T-helper 17 cell (primary cell): ENCODE measurements at places on chromosomes 16 and 17. TPM values are rescaled to one million over a fixed set of nuclear protein-coding genes. Genes with fewer than 3 reads are reported as not detected.

DNA sequence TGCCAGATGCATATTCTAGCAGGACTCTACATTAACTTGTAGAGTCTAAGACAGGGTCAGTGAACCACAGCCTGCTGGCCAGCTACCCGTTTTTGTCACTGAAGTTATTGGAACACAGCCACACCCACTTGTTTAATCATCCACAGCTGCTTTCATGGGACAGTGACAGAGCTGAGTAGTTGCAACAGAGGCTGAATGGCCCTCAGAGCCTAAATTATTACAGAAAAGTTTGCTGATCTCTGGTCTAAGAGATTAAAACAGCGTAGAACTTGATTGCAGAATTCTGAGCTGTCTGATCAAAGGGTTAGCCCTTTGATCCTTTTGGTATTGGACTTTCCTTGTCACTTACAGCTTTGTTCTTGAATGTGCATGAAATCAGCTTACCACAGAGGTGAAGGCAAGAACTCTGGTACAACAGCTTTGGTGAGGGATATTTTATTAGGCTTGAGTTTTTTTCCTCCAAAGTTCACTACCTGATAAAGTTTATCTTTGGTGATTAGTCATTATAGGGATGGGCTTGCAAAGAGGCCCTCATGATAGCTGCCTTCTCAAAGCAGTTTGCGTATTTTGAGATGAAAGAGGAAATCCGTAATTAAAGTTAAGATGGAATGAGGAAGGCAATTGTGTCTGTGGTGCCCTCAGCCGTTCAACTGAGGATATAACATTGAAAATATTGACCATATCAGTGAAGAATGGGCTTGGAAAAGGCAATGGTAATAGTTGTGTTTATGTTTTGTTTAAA, 23.6 kb downstream of the ALDH3A2 start:
- DNase-seq: no peak

DNA sequence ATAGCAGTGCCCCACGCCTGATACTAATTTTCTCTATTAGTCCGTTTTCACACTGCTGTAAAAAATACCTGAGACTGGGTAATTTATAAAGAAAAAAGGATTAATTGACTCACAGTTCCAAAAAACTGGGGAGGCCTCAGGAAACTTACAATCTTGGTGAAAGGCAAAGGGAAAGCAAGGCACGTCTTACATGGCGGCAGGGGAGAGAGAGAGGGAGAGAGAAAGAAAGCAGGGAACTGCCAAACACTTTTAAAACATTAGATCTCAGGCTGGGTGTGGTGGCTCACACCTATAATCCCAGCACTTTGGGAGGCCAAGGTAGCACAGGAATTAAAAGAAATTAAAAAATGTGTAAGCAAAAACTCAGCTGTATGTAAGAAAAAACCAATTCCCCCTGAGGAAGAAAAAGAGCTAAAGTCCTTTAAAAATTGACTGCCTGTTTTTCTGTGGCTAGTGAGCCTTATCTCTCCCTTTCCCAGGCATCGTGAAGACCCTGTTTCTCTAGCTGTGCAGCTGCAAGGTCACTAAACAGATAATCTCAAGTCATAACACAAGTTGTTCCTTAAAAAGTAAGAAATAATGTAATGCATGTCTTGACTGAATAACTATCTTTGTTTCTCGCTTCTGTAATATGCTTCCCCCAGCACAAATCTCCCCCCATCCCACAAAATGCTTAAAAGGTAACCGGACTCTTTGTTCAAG, 14.0 kb downstream of the ZSCAN10 start:
- DNase-seq: no peak

DNA sequence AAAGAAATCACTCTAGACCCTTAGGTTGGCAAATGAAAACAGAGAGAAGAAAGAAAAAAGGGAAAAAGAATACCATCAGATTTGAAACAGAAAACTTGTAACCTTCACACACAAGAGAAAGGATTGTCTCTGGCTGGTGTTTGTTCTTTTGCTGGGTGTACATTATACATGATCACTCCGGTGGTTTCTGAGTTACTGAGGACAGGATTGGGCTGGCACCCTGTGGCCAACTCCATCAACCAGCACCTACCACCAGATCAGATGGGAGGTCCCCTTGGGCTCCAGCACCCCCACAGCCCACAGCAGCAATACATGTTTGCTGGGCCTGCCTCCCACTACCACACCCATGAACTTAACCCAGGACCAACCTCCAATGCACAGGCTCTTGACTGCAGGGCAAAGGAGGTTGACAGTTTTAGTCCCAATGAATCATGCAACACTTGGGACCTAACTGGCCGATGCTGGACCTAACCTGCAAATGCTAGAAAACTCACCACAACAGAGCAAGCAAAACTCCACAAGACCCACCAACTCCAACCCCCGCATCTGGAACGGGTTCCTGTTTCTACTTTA, 308.3 kb downstream of the SOX9 start:
- DNase-seq: no peak

GRCh38 chr16:4506450-4506849, 30.3 kb downstream of the HMOX2 start:
- DNase-seq: peak; percentile 26

DNA sequence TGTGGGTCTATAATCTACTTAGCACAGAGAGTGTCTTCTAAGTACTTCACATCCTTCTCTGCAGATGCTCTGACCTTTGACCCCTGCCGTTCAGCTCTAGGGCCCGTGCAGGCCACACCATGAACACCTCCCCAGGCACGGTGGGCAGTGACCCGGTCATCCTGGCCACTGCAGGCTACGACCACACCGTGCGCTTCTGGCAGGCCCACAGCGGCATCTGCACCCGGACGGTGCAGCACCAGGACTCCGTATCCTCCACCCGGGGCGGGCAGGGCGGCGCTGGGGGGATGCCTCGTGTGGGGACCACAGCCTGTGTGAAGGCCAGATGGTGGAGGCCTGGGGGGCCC, 686 bp downstream of the MLST8 start:
- no peak for DNase-seq

DNA sequence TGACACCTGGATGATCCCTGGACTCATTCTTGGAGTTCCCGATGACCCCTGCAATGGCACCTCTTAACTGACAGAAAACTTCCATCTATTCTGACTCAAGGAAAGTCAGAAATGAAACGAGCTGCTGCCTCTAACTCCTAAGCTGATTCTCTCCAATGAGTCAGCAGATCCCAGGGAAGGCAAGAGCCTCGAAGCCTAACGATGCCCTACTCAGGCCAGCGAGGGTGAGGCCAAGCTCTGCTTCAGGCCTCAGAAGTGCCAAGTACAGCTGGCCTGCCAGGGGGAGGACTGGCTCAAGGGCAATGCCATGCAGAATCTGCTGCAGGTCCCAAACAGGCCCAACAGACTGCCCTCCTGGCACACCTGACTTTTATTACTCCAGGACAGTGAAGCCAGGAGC, 36.3 kb downstream of the PLXDC1 start:
- DNase-seq: no peak

The ITGAL gene
- 322 TPM for total RNA-seq
